CD4-positive, alpha-beta memory T cell (primary cell): ENCODE measurements at places on chromosomes 5 and 9. TPM values are rescaled to one million over a fixed set of nuclear protein-coding genes. Genes with fewer than 3 reads are reported as not detected.

The SAXO1 gene
- 1.0 TPM for total RNA-seq

The GPSM1 gene
- 7.6 TPM for total RNA-seq

The PCDHGA2 gene
- total RNA-seq = 0.23 TPM

The SLC35A4 gene
- 49.0 TPM for total RNA-seq

The NPR3 gene
- 0.06 TPM for total RNA-seq

The MAT2B gene
- 150 TPM for total RNA-seq

The CCL27 gene
- total RNA-seq = not detected

The NTRK2 gene
- total RNA-seq = 0.11 TPM

The SEPTIN8 gene
- 12.6 TPM for total RNA-seq

The PCDHB5 gene
- not detected for total RNA-seq
